Neural crest cell (in vitro differentiated cells): ENCODE measurements at places on chromosomes 16 and 17. TPM values are rescaled to one million over a fixed set of nuclear protein-coding genes. Genes with fewer than 3 reads are reported as not detected.
A peak's percentile ranks its signal among the peaks of the same experiment; 100 is the strongest.

DNA sequence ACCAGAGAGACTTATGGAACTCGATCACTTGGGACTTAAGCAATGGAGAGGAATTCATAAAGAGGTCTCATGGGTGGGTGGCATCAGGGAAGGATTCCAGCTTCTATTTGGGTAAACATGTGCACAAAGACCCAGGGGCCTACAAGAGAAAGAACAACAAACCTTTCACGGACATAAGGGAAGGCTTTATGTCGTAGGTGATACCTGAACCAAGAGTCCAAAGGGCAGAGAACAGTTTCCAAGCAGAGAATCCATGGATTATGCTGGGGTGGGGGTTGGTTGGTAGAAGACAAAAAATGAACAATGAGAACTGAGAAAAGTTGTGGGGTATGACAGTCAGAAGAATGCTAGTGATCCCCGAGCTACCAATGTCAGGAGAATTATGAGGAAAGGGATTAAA, 119.8 kb downstream of the CNTNAP4 start:
- no peak for DNase-seq

The AXIN2 gene
- 66.5 and 68.5 TPM in 2 replicates for total RNA-seq

The CCL1 gene
- total RNA-seq, result not detected in 2 replicates

The TBC1D3B gene
- 12.5 and 13.2 TPM in 2 replicates for total RNA-seq

GRCh38 chr16:72044296-72044695, 10.0 kb upstream of the HP start:
- no peak for DNase-seq

The CACNG1 gene
- total RNA-seq, result 0.32 and 0.44 TPM in 2 replicates

- DNase-seq, result peak; percentile 61
These were observed 38.5 kb downstream of the IGF2BP1 start for GRCh38 chr17:49035470-49036269.

GRCh38 chr17:74608511-74608910, 15.0 kb downstream of the CD300E start:
- no peak for DNase-seq

DNA sequence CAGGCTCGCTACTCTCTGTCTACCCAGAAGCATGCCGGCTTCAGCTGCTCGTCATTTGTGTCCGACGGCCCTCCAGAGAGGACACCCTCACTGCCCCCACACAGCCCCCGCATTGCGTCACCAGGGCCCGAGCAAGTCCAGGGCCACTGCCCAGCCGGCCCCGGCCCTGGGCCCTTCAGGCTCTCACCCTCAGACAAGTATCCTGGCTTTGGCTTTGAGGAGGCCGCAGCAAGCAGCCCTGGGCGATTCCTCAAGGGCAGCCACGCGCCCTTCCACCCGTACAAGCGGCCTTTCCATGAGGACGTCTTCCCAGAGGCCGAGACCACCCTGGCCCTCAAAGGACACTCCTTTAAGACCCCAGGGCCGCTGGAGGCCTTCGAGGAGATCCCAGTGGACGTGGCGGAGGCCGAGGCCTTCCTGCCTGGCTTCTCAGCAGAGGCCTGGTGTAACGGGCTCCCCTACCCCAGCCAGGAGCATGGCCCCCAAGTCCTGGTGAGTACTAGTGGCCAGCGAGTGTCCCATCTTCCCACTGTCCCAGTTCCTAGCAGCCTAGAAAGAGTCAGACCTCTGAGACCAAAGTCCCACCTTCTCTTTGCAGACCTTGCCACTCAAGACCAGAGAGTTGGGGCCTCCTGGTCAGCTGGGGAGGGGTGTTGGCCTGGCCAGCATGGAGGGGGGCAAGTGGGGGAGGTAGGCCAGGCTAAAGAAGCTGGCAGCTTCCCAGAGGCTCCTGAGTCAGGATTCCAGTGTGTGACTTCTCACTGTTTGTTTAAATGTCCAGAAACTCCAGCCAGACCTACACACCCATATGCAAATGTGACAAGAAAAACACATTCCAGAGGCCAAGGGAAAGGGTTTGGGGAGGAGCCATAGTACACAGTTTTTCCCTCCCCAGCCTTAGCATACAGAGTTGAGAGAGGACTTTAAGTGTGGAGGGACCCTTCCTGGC, 18.6 kb downstream of the FOXN1 start:
- no peak for DNase-seq

The SMIM5 gene
- 0.32 TPM in 1 of 2 replicates, not detected in the other for total RNA-seq

The ITGA2B gene
- total RNA-seq, result 7.3 and 8.1 TPM in 2 replicates

The HNF1B gene
- not detected in 2 replicates for total RNA-seq

DNA sequence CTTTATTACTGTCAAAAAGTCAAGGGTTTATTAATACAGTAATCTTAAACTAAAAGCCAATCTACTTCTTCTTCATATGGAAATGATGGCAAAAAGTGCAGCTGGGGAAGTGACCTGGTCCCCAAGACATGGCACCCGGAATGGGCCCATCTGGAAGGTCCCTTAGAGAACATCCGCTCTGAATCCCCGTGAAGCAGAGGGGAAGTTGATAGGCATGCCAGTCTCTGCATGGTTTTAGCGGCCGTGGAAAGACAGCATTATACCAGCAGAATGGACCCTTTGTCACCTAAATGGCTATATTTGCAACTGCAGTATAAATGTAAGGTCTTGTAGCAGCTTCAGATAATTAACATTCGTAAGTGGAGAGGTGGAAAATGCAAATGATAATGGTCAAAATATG, 32.4 kb downstream of the COTL1 start:
- no peak for DNase-seq

The HOXB7 gene
- total RNA-seq, result 8.5 and 11.4 TPM in 2 replicates

The SPECC1 gene
- total RNA-seq, result 71.0 and 80.8 TPM in 2 replicates

DNA sequence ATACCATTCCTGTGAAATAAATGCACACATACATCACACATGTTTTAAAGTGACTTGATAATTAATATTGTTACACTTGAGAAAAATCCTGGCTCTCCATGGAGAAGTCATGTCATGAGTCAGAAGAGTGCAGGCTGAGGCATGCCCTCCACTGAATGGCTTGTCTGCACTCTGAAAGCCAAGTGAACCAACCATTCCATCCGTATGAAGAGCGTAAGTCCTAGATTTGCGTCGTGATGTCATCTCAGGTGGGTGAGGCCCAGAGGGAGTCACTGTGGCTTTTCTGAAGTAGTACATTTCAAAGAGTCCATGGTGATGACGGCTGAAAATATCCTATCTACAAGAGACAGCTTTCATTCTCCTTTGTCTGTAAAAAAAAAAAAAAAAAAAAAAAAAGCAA, 83.5 kb upstream of the IRX5 start:
- no peak for DNase-seq

The TEKT1 gene
- total RNA-seq, result not detected in 2 replicates

The DHODH gene
- total RNA-seq, result 16.1 and 16.8 TPM in 2 replicates

GRCh38 chr16:2977440-2977839, 2.8 kb downstream of the PKMYT1 start:
- DNase-seq, result no peak

DNA sequence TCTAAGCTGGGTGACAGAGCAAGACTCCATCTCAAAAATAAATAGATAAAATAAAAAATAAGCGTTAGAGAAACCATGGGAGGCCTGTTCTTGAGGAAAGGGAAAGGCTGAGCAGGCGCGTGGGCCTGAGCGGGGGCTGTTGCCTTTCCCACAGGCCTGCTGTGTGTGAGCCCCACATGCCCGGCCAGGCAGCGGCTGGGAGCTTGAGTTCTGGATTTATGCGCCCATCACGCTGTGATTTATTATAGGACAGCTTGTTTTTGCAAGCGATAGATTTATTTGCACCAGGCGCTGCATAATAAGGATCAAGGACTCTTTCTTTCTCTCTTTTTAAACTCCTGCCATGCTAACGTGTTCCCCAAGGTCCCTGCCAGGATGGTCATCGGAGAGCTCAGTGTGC, 14.8 kb upstream of the WFDC1 start:
- DNase-seq, result no peak

The TBC1D3L gene
- total RNA-seq, result 26.7 and 26.9 TPM in 2 replicates

- DNase-seq, result peak; percentile 48
These were observed at the start of gene TLCD3A for GRCh38 chr17:732067-732901. TLCD3A (plus strand) TSS chr17:732596; CDS start chr17:732648, 52 bp downstream.

- no peak for DNase-seq
These were observed 58.4 kb downstream of the NXN start for GRCh38 chr17:921161-921560.

GRCh38 chr16:78386557-78387324, 287.3 kb downstream of the WWOX start:
- DNase-seq, result no peak

DNA sequence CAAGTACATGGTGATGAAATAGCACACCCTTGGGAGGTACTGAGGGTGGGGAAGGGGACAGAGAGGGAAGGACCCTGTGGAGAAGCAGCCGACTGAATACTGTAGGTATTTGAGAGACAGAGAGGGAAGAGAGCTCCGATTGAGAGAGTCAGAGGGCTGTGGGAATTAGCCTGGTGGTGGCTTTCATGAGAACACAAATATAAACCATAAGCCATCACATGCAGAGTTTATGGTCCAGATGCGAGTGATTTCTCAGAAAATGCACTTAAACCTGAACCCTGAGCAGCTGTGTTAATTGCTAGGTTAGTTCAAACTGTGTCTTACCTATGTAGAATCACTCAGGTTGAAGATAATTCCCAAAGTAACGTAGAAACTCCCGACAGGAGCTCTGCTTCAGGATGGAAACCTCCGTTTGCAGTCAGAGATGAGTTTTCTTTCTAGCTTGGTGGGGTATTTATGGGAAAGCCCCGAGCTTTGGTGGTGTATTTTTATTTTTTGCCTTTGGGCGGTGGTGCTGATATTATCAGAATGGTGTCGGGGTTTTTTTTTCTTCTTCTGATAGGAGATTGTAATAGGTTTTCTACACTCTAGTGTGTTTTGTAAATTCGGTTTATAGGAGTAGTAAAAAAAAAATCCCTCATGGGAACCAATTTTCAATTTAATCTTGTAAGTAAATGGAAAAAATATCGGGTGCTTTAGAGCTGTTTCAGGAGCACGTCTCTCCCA, 184.9 kb upstream of the CACNG5 start:
- DNase-seq, result no peak

DNA sequence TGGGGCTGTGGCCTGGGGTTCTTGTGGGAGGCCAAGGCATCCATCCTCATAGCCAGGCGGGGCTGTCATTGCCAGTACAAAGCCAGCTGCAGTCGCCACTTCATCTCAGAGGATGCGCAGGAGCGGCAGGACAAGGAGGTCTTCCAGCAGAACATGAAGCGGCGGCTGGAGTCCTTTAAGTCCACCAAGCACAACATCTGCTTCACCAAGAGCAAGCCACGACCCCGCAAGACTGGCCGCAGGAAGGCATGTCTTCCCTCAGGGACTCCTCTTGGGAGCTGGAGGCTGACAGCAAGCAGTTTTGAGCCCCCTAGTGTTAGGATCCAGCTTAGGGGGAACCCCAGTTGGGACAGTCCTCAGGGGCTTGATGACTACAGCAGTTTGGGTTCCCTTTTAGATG, 15.1 kb upstream of the PLEKHG4 start:
- DNase-seq, result no peak

GRCh38 chr17:67517325-67517724, 140.2 kb downstream of the PITPNC1 start:
- DNase-seq, result no peak

- DNase-seq, result no peak
These were observed 310.7 kb upstream of the PMFBP1 start for GRCh38 chr16:72482695-72483094.

GRCh38 chr17:61338000-61338798, 61.4 kb upstream of the TBX2 start:
- DNase-seq, result no peak
